ENCODE measurements at places on chromosomes 2 and 18.

- DNase-seq: peak; percentile 45
Measured at GRCh38 chr2:203869223-203870042, 1.9 kb downstream of the CTLA4 start.

DNA sequence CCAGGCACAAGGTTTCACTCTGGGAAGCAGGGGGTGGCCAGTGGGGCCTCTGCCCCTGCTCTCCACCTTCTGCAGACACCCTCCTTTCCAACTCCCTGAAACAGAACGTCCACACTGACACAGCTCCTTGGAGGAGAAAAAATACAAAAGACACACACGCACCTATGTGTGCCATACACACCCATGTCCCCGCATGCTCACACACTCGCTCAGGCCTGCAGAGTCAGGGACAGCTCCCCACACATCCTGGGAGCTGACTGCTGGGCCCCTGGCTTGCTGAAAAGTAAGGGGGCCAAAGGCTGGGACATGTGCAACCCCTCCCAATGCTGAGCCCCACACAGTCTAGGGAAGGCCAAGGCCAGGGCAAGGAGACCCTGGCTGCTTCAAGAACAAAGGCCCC, 200.5 kb downstream of the TNS1 start:
- no peak for DNase-seq

DNA sequence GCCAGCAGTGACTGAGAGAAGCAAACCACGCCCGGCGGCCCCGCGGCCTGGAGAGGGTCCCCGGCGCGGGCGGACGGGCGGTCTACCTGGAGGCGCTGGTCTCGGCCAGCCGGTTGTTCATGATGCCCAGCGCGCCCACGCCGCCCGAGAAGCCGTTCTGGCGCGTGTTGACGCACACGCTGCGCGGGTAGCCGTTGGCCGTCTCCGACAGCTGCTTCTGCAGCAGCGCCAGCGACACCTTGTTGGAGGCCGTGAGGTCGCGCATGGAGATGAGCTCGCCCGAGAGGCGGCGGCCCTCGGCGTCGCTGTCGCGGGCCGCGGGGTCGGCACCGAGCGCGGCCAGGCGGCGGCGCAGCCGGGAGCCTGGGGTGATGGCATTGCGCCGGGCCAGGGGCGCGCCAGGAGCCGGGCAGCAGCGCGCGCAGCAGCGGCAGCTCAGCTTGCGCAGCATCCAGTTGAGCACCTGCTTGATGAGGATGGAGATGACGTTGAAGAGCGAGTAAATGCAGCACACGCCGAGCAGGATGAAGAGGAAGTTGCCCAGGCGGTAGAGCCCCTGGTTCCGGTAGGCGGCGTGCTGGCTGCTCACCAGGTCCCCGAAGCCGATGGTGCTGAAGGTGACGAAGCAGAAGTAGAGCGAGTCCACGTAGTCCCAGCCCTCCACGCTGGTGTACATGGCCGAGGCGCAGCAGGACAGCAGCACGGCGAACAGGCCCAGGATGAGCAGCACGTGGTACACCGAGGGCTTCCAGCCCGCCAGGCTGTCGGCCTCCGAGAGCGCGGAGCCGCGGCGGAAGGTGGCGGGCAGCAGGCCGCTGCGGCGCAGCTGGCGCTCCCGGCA, 118.1 kb downstream of the MSH2 start:
- DNase-seq: peak; percentile 56

GRCh38 chr2:111054791-111055691, 65.7 kb upstream of the BCL2L11 start:
- peak; percentile 17 for DNase-seq

- no peak for DNase-seq
Measured at GRCh38 chr2:205808486-205809121, 126.3 kb downstream of the NRP2 start.

GRCh38 chr2:21803550-21803949, 679.8 kb downstream of the TDRD15 start:
- no peak for DNase-seq

Data from stimulated activated naive CD4-positive, alpha-beta T cell treated with Interleukin-2 at 50 U/mL for 16 hours (primary cell).